ENCODE measurements at places on chromosomes 13 and 19. TPM values are rescaled to one million over a fixed set of nuclear protein-coding genes. Genes with fewer than 3 reads are reported as not detected.

DNA sequence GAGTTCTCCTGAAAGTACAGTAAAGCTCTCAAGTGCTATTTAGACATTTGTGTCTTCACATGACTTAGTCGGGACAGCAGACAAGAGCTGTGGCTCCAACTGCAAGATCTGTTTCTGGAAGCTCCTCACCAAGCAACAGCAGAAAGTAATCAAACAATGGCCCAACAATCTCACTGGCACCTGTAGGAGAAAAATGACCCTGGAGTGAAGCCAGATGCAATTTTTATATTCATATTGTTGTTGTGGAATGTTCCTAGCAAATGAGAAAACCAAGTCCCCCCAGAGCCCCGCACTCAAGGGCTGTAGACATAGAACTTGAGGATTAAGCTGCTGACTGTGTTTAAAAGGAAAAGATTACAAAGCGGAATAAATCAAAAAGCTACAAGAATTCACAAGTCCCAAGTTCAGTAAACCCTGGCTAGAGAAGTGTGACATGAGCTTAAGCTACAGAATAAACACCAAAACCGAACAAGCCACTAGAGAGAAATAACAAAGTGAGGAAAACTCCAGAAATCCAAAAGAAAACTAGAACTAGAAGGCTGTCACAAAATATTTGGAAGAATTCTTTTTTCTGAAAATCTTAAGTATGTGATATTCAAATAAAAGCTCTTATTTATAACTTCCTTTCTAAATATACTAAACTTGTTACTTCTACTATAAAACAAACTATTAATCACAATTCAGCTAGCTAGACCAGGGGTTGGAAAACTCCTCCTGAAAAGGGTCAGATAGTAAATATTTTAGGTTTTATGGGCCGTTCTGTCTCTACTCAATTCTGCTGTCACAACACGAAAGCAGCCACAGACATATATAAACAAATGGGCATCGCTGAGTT, 454.5 kb downstream of the SUCLA2 start:
- no peak overlapping the region for H3K27ac ChIP-seq
- H3K36me3 ChIP-seq = no peaks in the 10 kb centered on the region
- H3K4me1 ChIP-seq = no peaks in the 10 kb centered on the region
- no peaks in the 10 kb centered on the region for H3K27me3 ChIP-seq

DNA sequence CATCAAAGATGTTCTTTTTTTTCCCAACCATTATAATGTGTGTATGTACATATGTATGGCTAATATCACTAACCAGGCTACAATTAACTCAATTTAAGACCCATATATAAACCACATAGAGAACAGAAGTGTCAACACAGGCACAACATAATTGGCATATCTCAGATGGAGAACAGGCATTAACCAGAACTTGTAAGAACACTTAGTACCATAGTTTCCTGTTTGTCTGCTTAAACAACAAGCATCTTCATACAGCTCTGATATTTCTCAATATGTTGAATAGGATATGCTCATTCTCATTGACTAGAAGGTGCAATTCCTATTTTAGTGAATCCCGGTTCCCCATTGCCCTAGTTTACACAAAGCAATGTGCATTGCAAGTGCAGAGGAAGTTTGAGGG, 116.9 kb upstream of the EDNRB start:
- no peaks in the 10 kb centered on the region for H3K36me3 ChIP-seq
- no peak for DNase-seq
- H3K27ac ChIP-seq = no peak overlapping the region
- H3K4me3 ChIP-seq = no peak overlapping the region
- H3K27me3 ChIP-seq = no peaks in the 10 kb centered on the region

ZNF177 gene
- 2.2 TPM for total RNA-seq

GRCh38 chr19:2477141-2477710, 1.3 kb downstream of the GADD45B start:
- H3K27ac ChIP-seq = peak overlapping the region; percentile 89
- peak; percentile 63 for DNase-seq
- H3K4me1 ChIP-seq = peaks cover 38% of the 10 kb centered on the region
- H3K36me3 ChIP-seq = peaks cover 12% of the 10 kb centered on the region

GRCh38 chr19:4913996-4914735, 4.9 kb downstream of the UHRF1 start:
- H3K4me3 ChIP-seq = peak overlapping the region; percentile 36
- H3K27me3 ChIP-seq = peaks cover 5% of the 10 kb centered on the region
- peaks cover 27% of the 10 kb centered on the region for H3K4me1 ChIP-seq
- no peaks in the 10 kb centered on the region for H3K36me3 ChIP-seq
- no peak for DNase-seq

SLC15A1 gene
- not detected for total RNA-seq

DNA sequence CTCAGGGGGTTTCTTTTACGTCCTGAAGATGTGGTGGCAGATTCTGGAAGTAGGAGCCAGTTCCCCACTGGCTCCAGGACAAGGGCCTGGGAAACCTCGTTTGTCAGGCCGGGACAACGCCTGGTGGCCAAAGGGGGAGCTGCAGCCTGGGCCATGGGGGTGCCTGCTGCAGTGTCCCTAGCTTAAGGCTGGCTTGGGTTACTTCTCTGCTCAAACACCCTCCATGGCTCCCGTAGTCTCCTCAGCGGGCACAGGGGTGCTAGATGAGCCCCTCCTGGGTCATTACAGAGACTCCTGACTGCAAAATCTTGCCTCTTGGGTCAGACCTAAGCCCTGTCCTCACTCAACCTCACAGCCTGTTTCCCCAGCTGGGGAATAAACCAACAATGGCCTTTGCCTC, 14.7 kb downstream of the CILP2 start:
- no peak for DNase-seq
- H3K4me3 ChIP-seq = no peak overlapping the region
- peaks cover 18% of the 10 kb centered on the region for H3K27me3 ChIP-seq
- no peaks in the 10 kb centered on the region for H3K4me1 ChIP-seq
- no peaks in the 10 kb centered on the region for H3K36me3 ChIP-seq

DNA sequence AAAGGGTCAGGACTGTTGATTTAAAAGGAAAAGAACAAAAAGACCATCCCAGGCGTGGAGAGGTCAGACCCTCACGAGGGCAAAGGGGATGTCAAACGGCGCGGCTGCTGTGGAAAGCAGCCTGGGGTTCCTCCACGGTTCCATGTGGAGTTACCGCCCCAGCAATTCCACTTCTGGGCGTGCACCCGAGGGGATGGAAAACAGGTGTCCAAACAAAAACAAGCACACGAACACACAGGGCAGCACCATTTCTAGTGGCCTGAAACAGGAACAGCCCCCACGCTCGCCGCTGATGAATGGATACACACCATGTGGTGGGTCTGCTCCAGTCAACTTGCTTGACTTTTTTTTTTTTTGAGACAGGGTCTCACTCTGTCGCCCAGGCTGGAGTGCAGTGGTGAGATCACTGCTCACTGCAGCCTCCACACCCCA, 11.2 kb downstream of the AP3D1 start:
- no peaks in the 10 kb centered on the region for H3K4me1 ChIP-seq
- DNase-seq = no peak
- H3K36me3 ChIP-seq = peaks cover 53% of the 10 kb centered on the region
- no peaks in the 10 kb centered on the region for H3K27me3 ChIP-seq

DNA sequence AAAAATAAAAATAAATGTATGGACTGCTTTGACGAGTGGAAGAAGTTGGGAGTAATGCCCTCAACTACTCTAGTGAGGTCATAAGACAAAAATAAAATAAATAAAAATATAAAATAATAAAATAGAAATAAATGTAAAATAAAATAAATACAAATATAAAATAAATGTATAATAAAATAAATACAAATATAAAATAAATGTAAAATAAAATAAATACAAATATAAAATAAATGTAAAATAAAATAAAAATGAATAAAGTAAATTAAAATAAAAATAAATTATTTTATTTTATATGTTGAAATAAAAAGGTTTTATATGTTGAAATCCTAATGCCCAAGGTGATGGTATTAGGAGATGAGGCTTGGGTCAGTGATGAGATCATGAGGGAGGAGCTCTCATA, 20.1 kb upstream of the IGSF23 start:
- H3K4me3 ChIP-seq = no peak overlapping the region
- H3K27me3 ChIP-seq = no peaks in the 10 kb centered on the region
- DNase-seq = no peak

DNA sequence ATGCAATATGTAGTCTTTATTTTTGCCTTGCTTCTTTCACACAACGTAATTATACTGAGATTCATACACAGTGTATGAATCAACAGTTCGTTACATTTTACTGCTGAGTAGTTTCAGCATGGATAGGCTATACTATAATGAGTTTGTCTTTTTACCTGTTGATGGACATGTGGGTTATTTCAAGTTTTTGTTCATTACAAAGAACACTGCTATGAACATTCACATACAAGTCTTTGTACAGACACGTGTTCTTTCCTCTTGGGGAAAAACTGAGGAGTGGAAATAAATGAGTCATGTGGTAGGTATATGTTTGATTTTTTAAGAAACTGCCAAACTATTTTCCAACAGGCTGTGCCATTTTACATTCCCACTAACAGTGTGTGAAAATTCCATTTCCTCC, 35.1 kb downstream of the ENOX1 start:
- no peaks in the 10 kb centered on the region for H3K27me3 ChIP-seq
- H3K27ac ChIP-seq = no peak overlapping the region
- no peak for DNase-seq
- H3K36me3 ChIP-seq = no peaks in the 10 kb centered on the region
- no peaks in the 10 kb centered on the region for H3K4me1 ChIP-seq

GRCh38 chr13:50923272-50923671, 13.7 kb downstream of the RNASEH2B start:
- no peaks in the 10 kb centered on the region for H3K27me3 ChIP-seq
- H3K36me3 ChIP-seq = no peaks in the 10 kb centered on the region
- no peak overlapping the region for H3K4me3 ChIP-seq

ZNF610 gene
- total RNA-seq = 3.6 TPM

ACER1 gene
- not detected for total RNA-seq

GRCh38 chr19:45515807-45516401, 8.6 kb downstream of the VASP start:
- H3K27ac ChIP-seq = peak overlapping the region; percentile 82
- DNase-seq = peak; percentile 56
- H3K36me3 ChIP-seq = peaks cover 40% of the 10 kb centered on the region
- peak overlapping the region; percentile 27 for H3K4me3 ChIP-seq

ZNF560 gene
- total RNA-seq = 0.83 TPM

- DNase-seq = no peak
- no peak overlapping the region for H3K4me3 ChIP-seq
- H3K27ac ChIP-seq = no peak overlapping the region
- no peaks in the 10 kb centered on the region for H3K27me3 ChIP-seq
- H3K36me3 ChIP-seq = no peaks in the 10 kb centered on the region
Measured at GRCh38 chr19:29439688-29440550, 85.9 kb upstream of the VSTM2B start.

DNA sequence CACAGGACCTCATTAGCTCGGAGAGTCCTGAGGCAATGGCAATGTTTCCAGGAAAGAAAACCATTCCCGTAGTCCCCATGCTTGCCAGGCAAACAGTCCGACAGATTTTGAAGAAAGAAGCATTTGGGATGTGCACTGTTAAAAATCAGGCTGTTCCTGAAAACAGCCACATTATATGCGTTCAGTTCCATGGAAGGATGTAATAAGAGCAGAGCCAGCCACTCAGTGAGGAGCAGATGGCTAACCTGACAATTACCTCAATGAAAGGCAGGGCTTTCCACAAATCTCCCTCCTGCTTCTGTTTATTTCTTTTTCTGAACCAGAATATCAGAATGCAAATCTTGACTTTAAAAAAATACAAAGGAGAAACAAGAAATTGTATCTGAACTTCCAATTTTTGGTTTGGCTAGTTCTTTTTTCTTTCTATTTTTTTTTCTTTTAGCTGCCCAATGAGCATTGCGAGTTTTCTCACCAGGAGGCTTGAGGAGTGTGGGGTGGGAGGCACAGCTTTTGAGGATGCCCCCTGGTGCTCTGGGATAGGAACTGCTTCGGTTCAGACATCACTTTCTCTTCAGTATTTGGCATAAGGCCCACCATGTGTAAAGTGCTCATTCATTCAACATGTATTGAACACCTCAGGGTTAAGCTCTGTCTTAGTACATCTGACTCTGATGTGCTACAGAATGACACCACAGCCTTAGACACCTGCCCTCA, 124.2 kb downstream of the TBC1D4 start:
- DNase-seq = no peak
- H3K4me3 ChIP-seq = no peak overlapping the region
- H3K27me3 ChIP-seq = no peaks in the 10 kb centered on the region
- H3K27ac ChIP-seq = no peak overlapping the region
- H3K36me3 ChIP-seq = peaks cover 16% of the 10 kb centered on the region

DNA sequence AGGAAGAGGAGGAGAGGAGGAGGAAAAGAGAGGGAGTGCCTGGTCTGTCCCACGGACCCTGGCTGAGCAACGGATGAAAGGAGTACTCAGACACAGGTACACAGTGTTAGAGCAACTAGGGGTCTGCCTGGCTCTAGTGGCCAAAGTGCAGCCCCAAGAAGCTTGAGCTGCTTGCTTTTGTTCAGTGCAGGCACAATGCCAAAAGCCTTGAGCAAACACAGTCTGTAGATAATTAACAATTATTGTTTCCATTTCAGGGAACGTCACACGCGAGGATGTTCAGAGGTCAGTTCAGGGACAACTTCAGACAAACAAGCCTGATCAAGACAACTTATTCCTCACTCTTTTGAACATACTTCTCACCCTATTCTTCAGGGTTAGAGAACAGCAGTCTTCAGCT, 32.2 kb upstream of the ZNF726 start:
- DNase-seq = no peak
- no peaks in the 10 kb centered on the region for H3K27me3 ChIP-seq
- no peaks in the 10 kb centered on the region for H3K36me3 ChIP-seq
- H3K4me1 ChIP-seq = no peaks in the 10 kb centered on the region

VSTM1 gene
- total RNA-seq = 1.7 TPM

OR7A5 gene
- total RNA-seq = not detected

GRCh38 chr13:59745392-59745788, 418.3 kb downstream of the DIAPH3 start:
- H3K27ac ChIP-seq = no peak overlapping the region
- H3K36me3 ChIP-seq = no peaks in the 10 kb centered on the region
- H3K4me3 ChIP-seq = no peak overlapping the region
- DNase-seq = no peak
- H3K4me1 ChIP-seq = no peaks in the 10 kb centered on the region

- H3K27me3 ChIP-seq = no peaks in the 10 kb centered on the region
- peaks cover 99% of the 10 kb centered on the region for H3K36me3 ChIP-seq
- no peak overlapping the region for H3K27ac ChIP-seq
- no peak overlapping the region for H3K4me3 ChIP-seq
Measured at GRCh38 chr19:13964776-13965175, 12.5 kb downstream of the DCAF15 start.

RASGRP4 gene
- 13.5 TPM for total RNA-seq

NFILZ gene
- total RNA-seq = not detected

DNA sequence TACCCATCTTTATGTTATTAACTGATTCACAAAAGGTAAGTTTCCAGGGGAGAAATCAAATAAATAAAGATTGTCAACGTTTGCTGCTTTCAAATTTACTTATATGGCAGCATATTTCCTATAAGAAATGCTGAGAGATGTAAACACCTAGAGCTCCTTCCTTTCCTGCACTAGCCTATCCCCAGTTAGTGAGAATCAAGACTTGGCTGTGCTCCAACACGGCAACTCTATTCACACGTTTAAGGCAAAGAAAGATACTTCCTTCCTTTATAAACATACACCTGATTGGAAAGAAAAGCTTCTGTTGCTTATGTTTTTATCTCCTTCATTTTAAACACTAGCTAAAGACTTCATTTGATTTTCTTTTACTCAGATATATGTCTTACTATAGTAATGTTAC, 107.0 kb downstream of the PCDH9 start:
- no peaks in the 10 kb centered on the region for H3K36me3 ChIP-seq
- H3K27ac ChIP-seq = no peak overlapping the region
- no peaks in the 10 kb centered on the region for H3K27me3 ChIP-seq
- H3K4me1 ChIP-seq = no peaks in the 10 kb centered on the region
- no peak overlapping the region for H3K4me3 ChIP-seq

All from lower lobe of right lung (tissue), 2 donors.